ENCODE measurements at places on chromosomes 5 and 9.

GRCh38 chr5:136135536-136135935 lies 2.9 kb downstream of the SMAD5 start:
- DNase-seq: no peak

DNA sequence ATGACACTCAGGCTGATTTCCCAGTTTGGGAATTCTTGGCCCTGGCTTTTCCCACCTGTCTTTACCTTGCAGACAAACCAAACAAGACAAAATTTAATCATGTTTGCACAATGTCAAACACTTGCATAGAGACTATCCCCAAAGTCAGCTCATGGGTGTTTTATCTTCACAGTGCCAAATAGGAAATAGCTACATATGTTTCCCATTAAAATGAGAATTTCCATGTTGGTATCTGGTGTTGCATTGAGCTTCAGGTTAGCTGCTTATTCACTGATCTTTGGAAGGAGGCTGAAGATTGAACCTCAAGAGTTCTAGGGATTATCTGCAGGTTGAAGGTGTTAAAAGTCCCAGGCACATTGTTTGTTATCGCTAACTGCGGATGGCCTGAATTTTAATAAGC lies 19.5 kb downstream of the MAP1B start:
- DNase-seq: no peak

- no peak for DNase-seq
These were observed 1.3 kb upstream of the NRARP start for GRCh38 chr9:137303151-137303892.

DNA sequence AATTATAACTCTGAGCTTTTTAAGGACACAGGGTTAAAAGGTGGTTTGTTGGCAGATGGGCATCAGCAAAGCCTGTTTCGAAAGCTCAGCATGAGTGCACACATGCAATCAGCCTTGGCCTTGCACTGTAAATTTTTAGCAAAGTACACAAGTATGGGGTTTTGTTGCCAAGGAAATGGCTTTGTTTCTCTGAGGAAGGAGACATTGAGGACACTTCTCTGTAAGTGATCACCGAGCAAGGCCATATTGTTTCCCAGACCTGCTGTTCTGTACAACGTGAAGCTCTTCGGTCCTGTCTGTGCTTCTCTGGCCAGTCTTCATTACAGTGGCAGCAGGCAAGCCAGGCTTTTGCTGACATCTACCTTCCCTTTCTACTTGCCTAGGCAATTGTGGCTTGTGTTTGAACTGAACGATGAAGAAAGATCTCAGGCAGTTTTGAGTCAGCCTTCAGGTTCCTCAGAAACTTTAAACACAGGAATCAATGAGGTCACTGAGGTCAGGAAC lies 27.9 kb upstream of the GLRX start:
- no peak for DNase-seq

- no peak for DNase-seq
These were observed 106.5 kb upstream of the LRRTM2 start for GRCh38 chr5:138981586-138981985.

DNA sequence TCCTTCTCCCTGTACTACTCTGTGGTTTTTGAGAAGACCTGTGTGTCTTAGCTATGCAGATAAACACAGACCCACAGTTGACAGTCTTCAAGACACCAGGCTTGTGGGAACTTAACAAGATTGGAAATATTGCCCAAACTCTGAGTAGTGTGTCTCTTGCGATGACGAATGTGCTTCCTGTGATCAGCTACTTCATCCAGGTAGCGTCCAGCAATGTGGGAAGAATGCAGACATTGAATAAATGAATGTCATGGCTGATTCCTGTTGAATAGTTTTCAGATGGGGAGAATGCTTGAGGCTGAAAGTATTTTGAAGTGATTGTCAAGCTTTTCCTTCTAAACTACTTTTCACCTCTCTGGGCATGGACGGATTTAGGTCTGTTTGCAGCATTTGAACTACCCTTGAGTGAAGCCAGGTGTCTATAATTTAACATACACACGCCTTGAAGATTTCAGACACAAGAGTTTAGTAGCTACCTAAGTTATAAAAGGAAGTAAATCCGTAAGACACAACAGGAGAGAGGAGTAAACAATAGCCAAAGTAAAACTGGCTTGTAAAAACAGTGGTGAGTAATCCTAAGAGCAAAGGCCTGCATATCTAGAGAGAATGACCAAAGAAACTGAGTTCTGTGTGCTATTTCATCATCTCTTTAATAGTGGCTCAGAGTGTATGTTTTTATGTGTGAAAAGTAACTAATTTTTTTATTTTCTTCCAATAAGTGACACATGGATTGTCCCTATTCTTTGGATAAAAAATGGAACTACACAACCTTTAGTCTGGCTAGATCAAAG lies 30.0 kb upstream of the ARL14EPL start:
- no peak for DNase-seq

GRCh38 chr5:109743041-109743531 lies 53.4 kb downstream of the MAN2A1 start:
- DNase-seq: no peak

- peak; percentile 53 for DNase-seq
These were observed 580.8 kb downstream of the CCDC171 start for GRCh38 chr9:16133556-16134227.

- no peak for DNase-seq
These were observed 87.0 kb downstream of the ERBIN start for GRCh38 chr5:66013397-66013796.

- no peak for DNase-seq
These were observed 987.6 kb downstream of the PTPRD start for GRCh38 chr9:9625248-9625647.

DNA sequence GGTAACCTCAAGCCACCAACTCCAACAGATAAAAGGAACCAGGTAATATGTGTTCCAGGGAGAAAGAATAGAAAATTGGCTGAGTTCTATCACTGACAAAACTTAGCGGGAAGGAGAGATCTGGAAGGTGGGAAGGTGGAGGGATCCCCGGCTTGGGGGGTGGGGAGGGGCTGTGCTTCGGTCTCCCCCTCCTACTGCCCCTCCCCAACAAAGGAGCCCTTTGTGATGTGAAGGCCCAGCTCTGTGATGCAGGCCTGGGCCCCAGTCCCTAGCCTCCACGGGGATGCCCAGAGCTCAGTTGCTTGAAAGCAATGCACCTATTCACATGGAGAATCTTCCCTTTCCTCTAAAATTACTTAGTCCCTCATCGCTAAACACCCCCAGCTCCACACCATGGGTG lies 4.4 kb upstream of the ZNF484 start:
- no peak for DNase-seq

DNA sequence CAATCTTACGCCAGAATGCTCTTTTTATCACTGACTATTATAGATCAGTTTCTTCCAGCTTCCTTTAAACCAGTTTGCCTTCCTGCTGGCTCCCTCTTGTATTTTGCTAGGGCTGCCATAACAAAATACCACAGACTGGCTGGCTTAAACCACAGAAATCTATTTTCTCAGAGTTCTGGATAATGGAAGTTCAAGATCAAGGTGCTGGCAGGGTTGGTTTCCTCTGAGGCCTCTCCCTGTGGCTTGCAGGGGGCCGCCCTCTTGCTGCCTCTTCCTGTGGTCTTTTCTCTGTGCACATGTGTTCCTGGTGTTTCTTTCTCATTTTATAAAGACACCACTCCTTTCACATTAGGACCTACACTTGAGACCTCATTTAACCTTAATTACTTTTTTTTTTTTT lies 6.8 kb upstream of the FXN start:
- no peak for DNase-seq

GRCh38 chr5:65672796-65673195 lies 48.0 kb downstream of the SHLD3 start:
- DNase-seq: no peak

- DNase-seq: no peak
These were observed 13.7 kb downstream of the IL31RA start for GRCh38 chr5:55864606-55865541.

DNA sequence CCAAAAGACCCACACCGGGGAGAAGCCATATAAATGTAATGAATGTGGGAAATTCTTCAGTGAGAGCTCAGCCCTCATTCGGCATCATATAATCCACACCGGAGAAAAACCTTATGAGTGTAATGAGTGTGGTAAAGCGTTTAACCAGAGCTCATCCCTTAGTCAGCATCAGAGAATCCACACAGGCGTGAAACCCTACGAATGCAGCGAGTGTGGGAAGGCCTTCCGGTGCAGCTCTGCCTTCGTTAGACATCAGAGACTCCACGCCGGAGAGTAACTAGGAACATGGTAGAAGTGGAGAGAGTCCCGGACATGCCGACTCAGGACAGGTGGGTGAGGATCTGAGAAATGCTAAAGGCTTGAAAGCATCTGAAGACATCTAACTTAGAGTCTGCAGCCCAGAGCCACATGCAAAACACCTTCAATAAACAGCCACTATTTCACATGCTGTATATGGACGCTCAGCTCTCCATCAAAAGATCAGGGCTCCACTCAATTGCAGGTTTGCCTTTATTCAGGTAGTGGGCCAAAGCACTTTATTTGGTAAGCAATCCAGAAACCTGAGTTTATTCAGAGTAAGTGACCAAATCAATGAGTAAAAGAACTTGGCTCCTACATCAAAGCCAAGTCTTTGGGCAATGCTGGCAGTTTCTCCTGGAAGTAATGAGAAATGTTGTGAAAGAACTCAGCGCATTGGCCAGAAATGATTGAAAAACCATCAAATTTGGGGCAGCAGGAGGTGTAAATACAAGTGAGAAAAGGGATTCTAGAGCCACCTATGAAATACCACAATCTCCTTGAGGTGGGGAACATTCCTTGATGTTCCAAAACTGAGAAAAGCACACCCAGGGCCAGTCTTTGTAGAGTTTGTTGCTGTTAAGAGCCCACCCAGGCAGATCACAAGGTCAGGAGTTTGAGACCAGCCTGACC lies 6.0 kb downstream of the RPL12 start:
- DNase-seq: no peak

- no peak for DNase-seq
These were observed 51.1 kb upstream of the CDKN2AIPNL start for GRCh38 chr5:134462761-134463160.

DNA sequence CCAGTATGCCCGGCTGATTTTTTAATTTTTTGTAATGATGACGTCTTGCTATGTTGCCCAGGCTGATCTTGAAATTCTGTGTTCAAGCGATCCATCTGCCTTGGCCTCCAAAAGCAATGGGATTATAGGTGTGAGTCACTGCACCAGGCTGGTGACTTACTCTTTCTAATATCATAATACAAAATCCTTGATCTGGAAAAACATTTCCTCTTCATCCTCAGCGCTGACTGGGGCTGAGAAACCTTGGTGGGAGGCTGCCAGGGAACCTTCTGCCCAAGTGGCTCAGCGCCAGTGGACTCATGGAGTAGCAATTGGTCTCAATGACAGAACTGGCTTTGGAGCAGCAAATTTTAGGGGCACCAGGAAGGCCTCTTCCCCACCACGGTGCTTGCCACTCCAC lies 17.5 kb upstream of the SEMA4D start:
- DNase-seq: no peak

DNA sequence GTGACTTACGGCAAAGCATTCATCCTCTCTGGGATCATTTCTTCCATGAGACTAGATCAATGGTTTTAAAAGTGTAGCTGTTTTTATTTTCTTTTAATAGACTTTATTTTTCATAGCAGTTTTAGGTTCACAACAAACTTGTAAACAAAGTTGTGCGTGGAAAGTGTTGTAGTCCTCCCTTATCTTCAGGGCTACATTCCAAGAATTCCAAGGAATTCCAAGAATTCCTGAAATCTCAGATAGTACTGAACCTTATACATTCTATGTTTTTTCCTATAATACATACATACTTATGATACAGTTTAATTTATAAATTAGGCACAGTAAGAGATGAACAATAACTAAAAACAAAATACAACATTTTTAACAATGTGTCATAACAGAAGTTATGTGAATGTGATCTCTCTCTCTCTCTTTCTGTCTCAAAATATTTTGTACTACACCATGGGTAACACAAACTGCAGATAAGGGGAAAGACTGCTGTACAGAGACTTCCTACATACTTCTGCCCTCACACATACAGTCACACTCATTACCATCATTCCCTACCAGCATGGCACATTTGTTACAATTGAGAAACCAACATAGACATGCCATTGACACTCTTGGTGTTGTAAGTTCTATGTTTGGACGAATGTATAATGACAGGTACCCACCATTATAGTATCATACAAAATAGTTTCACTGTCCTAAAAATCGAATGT lies 1933.2 kb upstream of the WWC1 start:
- DNase-seq: no peak

- DNase-seq: no peak
These were observed 29.3 kb downstream of the CDHR2 start for GRCh38 chr5:176578391-176578808.

DNA sequence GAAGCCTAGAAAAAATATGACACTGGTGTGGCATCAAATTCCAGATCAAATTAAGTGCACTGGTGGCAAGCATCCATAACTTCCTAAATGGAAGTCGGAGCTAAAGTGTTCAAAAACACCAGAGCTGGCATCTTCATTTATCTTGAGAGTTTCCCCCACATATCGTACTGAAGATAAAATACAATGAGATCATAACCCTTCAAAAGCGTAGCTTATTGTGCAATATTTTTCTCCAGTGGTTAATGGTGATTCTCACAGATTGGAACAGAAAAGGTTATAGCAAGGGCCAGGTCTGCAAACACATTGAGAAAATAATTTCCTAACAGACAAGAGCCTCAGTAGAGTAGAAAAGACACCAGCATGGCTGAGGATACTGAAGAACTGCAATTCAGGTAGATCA lies 147.6 kb downstream of the SEMA5A start:
- DNase-seq: no peak

- peak; percentile 33 for DNase-seq
These were observed 20.8 kb downstream of the PTCH1 start for GRCh38 chr9:95495961-95496360.

GRCh38 chr9:115524453-115525059 lies 406.6 kb upstream of the TNC start:
- peak; percentile 47 for DNase-seq

- no peak for DNase-seq
These were observed 516.1 kb downstream of the NTRK2 start for GRCh38 chr9:85185486-85186217.

GRCh38 chr5:107253246-107253645 lies 417.5 kb downstream of the EFNA5 start:
- DNase-seq: peak; percentile 33

DNA sequence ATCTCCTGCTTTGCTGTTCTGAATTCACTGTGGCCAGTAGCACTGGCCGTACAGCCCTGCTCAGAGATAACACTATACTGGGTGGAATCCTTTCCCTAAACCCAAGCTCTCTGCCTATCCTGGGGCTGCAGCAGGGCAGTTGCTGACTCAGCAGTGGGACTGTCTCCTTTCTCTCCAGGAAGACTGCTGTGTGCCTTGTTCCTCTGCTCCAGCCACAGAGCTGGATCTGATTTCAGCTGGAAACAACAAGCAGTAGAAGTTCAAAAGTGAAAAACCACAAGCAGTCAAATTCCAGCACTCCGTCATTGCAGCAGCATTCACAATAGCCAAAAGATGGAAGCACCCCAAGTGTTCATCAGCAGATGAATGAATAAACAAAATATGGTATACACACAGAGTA lies 105.0 kb downstream of the FBXL7 start:
- no peak for DNase-seq

GRCh38 chr9:14188538-14188937 lies 125.4 kb downstream of the NFIB start:
- no peak for DNase-seq

Data from right kidney (tissue), 9 donors.